B cell (primary cell): ENCODE measurements at places on chromosomes 1 and 21.

GRCh38 chr1:161792740-161793139 lies 26.6 kb downstream of the ATF6 start:
- H3K27ac ChIP-seq = no peak overlapping the region
- peaks cover 11% of the 10 kb centered on the region for H3K36me3 ChIP-seq
- H3K4me3 ChIP-seq = no peak overlapping the region
- no peaks in the 10 kb centered on the region for H3K4me1 ChIP-seq
- no peaks in the 10 kb centered on the region for H3K27me3 ChIP-seq
- DNase-seq = peak; percentile 47

GRCh38 chr1:9730096-9730901 lies 78.8 kb downstream of the PIK3CD start:
- no peak overlapping the region for H3K4me3 ChIP-seq
- H3K27ac ChIP-seq = no peak overlapping the region
- H3K27me3 ChIP-seq = no peaks in the 10 kb centered on the region

- H3K27ac ChIP-seq = peak overlapping the region; percentile 76
- peak overlapping the region; percentile 29 for H3K4me3 ChIP-seq
- H3K36me3 ChIP-seq = no peaks in the 10 kb centered on the region
- H3K27me3 ChIP-seq = no peaks in the 10 kb centered on the region
Measured at GRCh38 chr1:226654668-226655055, 84.4 kb downstream of the ITPKB start.

- DNase-seq = peak; percentile 77
- no peaks in the 10 kb centered on the region for H3K36me3 ChIP-seq
- no peak overlapping the region for H3K4me3 ChIP-seq
- peaks cover 7% of the 10 kb centered on the region for H3K4me1 ChIP-seq
- no peak overlapping the region for H3K27ac ChIP-seq
Measured at GRCh38 chr1:59759156-59759925, 55.4 kb upstream of the HOOK1 start.

DNA sequence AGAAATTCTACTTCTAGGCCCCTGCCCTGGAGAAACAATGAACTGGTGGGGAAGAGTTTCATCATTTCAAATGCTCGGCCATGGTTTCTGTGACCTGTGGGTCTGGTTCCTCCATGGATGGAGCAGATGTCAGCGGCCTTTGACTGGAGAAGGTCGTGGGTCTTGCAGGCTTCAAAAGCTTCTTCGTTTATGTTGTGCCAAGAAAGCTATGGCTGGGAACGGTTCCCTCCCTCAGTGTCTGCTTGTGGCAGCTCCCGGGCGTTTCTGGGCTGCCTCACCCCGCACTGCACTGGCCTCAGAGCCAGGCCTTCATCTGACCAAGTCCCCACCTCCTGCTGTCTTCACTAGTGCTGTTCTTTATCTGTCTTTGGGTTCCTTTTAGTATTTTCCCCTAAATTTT lies 46.4 kb upstream of the POFUT2 start:
- no peaks in the 10 kb centered on the region for H3K36me3 ChIP-seq
- no peak overlapping the region for H3K27ac ChIP-seq
- H3K4me1 ChIP-seq = no peaks in the 10 kb centered on the region

- H3K36me3 ChIP-seq = no peaks in the 10 kb centered on the region
- H3K4me1 ChIP-seq = no peaks in the 10 kb centered on the region
- H3K4me3 ChIP-seq = no peak overlapping the region
- DNase-seq = no peak
- no peak overlapping the region for H3K27ac ChIP-seq
Measured at GRCh38 chr1:113281550-113281949, 108.8 kb upstream of the MAGI3 start.

GRCh38 chr1:25779894-25780293 lies 20.1 kb upstream of the SELENON start:
- H3K36me3 ChIP-seq = no peaks in the 10 kb centered on the region
- peaks cover 6% of the 10 kb centered on the region for H3K27me3 ChIP-seq
- no peak for DNase-seq
- H3K27ac ChIP-seq = no peak overlapping the region

DNA sequence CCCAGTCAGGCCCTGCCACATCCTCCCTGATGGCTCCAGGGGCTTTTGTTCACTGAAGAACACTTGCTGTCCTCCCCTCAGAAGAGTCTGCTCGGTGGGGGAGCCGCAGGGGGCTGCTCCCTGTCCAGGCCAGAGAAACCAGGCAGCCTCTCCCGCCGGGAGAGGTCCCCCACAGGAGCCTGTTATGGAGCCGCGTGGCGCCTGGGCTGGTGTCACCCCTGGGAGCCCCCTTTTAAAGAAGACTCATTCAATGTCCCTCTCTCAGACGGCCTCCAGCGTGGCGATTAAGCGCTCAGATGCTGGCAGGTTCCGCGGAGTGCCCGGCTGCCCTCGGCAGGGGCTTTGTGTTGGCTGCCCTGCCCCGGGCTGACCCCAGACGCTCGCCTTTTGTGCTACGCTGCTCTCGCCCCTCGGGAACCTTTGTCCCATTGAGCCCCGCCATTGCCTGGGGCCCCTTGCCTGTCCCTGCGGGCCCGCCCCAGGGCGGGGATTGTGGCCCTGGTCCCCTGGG lies 43.1 kb downstream of the SKI start:
- peaks cover 15% of the 10 kb centered on the region for H3K36me3 ChIP-seq
- no peak for DNase-seq
- no peak overlapping the region for H3K4me3 ChIP-seq
- H3K4me1 ChIP-seq = peaks cover 28% of the 10 kb centered on the region
